ENCODE measurements at places on chromosomes 2 and 18.

DNA sequence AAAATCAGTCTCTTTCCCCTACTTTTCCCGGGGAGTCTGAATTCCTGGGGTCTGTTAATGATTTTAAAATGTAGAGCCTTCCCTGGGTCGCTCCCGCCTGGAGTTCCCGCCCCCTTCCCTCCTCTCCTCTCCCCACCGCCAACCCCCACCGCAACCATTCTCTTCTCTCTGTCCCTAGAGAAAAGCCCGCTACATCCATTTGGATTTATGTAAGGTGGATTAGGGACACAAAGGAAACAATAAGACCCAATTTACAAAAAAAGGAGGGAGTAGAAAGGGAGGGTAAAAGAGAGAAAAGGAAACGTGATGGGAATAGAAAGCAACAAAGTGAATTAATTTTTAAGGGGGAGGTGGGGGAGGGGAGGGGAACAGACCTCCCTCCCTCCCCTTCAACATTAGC lies 2.2 kb downstream of the EPHA4 start:
- no peak for DNase-seq

DNA sequence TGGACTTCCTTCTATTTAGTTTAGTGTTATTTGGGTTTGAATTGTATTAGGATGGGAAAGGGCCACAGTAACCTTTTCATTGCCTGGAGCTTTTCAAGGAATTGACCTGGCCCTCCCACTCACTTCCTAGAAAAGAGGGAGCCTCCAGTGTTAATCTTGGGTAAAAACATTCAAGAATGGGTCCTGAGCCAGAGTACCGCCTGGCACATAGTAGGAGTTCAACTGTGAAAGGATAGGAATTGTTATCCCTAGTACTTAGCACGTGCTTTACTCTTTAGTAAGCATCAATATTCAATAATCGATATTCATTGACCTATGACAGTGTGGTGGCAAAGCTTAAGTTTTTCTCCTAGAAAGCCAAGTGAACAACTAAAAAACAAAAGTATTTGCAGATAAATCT lies 179.9 kb downstream of the IRS1 start:
- no peak for DNase-seq

GRCh38 chr2:65129286-65129825 lies 550 bp downstream of the RAB1A start:
- no peak for DNase-seq

DNA sequence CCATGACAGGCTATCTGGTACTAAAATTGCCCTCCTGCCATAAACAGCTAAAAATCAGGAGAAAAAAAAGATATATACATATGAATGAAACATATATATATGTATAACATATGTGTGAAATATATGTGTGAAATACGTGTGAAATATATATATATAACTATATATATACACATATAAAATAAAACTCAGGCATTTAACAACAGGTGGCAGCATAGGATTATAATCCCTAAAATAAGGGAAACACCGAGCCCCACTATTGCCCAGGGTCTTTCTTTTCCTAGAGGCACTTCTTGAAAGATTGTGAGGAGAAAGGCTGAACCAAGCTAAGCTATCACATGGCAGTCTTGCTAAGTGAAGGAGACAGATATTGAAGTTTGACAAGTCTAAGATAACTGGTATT lies 65.9 kb upstream of the CYTIP start:
- no peak for DNase-seq

- DNase-seq: peak; percentile 29
Observed at GRCh38 chr2:124478761-124479160, 453.7 kb downstream of the CNTNAP5 start.

DNA sequence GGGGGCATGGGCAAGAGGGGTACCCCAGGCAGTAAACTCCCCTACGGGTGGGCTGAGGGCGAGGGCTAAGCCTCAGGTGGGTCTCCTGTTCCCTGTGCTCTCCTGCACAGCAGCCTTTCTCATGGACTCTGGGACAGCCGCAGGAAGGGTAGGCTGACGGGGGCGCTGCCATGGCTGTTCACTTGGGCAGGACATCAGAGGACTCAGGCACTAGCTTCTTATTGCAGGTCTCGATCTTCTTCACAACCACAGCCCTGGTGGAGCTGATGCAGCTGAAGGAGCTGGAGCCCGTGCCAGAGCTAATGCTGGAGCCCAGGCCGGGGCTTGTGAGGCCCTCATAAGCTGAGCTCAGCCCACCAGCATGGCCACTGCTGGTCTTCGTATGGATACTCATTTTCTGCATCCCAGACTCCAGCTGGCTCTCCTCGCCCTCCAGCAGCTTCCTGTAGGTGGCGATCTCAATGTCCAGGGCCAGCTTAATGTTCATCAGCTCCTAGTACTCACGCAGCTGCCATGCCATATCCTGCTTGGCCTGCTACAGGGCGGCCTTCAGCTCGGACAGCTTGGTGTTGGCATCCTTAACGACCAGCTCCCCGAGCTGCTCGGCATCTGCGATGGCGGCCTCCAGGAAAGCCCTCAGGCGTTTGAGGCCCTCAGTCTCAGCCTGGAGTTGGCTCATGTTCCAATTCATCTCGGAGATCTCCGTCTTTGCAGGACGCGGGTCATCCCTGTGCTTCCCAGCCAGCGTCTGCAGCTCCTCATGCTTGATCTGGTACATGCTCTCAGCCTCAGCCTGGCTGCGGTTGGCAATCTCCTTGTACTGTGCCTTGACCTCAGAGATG lies 359.8 kb upstream of the SETBP1 start:
- no peak for DNase-seq

Measured in NCI-H524 treated with DMSO at 0.1 percent for 48 hours (cell line).